Stimulated activated CD4-positive, alpha-beta T cell treated with anti-CD3 and anti-CD28 coated beads, Interleukin-15, amount 100 ng/mL, for 24 hours (primary cell): ENCODE measurements at places on chromosomes 16 and 17.

DNA sequence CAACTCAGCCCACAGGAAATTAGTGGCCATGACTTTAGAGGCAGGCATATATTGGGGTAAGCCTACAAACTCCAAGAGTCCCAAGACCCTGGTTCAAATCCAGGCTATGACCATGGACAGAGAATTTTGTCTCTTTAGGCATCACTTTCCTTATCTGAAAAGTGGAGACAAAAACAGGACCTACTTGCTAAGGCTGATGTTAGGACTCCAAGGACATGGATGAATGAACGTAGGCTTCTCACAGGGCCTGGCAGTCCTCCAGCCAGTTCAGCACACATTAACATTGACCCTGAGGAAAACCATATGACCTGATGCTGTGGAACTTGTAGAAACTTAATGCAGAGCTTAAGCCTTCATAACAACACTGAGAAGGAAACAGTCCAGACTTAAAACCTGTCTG, 1.4 kb downstream of the FKBP10 start:
- no peak for DNase-seq

GRCh38 chr17:2266045-2266864, 37.3 kb downstream of the SMG6 start:
- peak; percentile 91 for DNase-seq

DNA sequence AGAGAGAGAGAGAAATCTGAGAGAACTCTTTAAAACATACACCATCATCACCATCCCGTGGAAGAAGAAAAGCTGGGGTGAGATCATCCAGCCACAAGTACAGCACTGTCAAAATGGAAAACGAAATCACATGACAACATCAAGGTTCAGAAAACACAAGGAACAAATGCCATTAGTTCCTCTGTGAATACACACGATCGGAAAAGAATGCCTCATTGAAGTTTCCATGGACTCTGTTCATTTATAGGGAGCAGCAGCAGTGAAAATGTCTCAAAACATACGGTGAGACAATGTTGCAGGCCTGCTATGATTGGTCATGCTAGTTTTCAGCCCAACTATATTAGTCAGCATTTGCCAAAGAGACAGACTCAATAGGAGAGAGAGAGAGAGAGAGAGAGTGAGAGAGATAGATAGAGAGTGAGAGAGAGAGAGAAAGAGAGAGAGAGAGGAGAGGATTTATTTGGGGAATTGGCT, 4.4 kb downstream of the CFAP97D1 start:
- no peak for DNase-seq

DNA sequence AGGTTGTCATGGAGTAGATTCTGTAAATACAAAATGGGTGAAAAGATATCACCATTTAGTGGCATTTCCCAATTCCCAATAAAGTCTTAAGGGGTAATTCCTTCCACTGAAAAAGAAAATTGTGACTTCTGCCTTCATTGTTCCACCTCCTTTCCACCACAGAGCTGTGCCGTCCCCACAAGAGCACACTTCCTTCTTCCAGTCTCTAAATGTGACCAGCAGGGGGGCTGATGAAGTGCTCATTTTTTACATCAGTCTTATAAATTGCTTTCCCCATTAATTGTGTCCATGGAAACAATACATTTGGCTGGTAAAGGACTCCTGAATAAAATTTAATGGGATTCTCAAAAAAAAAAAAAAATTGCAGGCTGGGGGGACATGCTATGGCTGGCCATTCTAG, 260.8 kb upstream of the PSMD7 start:
- DNase-seq: no peak

GRCh38 chr16:178668-179015, 1.6 kb upstream of the HBQ1 start:
- DNase-seq: no peak
